Uterus (tissue), 4 donors: ENCODE measurements at places on chromosomes 5 and 9. TPM values are rescaled to one million over a fixed set of nuclear protein-coding genes. Genes with fewer than 3 reads are reported as not detected.
A peak's percentile ranks its signal among the peaks of the same experiment; 100 is the strongest.

Gene NMUR2
- total RNA-seq, result not detected

DNA sequence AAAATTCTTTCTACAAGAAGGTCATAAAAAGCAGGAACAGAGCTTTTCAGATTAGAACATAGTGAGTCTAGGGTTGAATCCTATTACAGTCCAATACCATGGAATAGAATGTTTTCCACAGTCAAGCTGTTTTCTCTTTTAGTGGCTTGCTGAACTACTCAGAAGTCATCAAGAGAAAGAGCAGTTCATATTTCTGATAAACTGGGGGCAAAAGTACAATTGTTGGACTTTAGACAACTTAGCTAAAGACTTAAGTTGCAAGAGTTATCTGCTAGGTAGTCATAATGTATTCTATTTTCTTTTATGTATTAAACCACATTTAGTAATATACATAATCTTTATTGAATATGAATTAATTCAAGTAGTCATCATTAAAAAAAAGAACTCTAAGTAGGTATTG, 233.1 kb upstream of the GRIA1 start:
- H3K36me3 ChIP-seq, result no peaks in the 10 kb centered on the region
- no peak overlapping the region for H3K4me3 ChIP-seq
- H3K27ac ChIP-seq, result no peak overlapping the region
- H3K27me3 ChIP-seq, result no peaks in the 10 kb centered on the region

GRCh38 chr5:126852091-126852571, 75.2 kb downstream of the LMNB1 start:
- H3K36me3 ChIP-seq, result no peaks in the 10 kb centered on the region
- H3K4me1 ChIP-seq, result peaks cover 4% of the 10 kb centered on the region
- H3K27ac ChIP-seq, result peak overlapping the region; percentile 25
- no peaks in the 10 kb centered on the region for H3K27me3 ChIP-seq
- DNase-seq, result no peak
- no peak overlapping the region for H3K4me3 ChIP-seq

GRCh38 chr5:150660108-150660831, 781 bp upstream of the MYOZ3 start:
- H3K27me3 ChIP-seq, result no peaks in the 10 kb centered on the region
- DNase-seq, result no peak
- no peak overlapping the region for H3K4me3 ChIP-seq
- no peaks in the 10 kb centered on the region for H3K36me3 ChIP-seq

DNA sequence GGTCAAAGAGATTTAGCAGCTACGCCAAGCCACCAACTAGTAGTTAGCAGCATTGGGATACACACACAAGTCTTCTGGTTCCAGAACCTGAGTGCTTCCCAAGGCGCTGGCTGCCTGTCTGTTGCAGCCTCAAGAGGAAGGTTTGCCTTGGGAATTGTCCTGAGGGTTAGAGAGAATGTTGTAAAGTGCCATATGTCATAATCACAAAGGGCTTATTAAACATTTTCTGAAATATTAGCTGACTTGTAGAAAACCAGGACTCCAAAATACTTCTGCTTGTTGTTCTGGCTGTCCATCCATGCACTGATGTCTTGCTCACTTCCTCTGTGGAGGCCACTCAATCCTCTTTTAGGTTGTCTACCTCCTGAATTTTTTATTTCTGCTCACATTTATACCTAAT, 46.3 kb downstream of the SLC36A1 start:
- H3K4me3 ChIP-seq, result no peak overlapping the region
- no peak for DNase-seq
- no peak overlapping the region for H3K27ac ChIP-seq
- H3K4me1 ChIP-seq, result no peaks in the 10 kb centered on the region

DNA sequence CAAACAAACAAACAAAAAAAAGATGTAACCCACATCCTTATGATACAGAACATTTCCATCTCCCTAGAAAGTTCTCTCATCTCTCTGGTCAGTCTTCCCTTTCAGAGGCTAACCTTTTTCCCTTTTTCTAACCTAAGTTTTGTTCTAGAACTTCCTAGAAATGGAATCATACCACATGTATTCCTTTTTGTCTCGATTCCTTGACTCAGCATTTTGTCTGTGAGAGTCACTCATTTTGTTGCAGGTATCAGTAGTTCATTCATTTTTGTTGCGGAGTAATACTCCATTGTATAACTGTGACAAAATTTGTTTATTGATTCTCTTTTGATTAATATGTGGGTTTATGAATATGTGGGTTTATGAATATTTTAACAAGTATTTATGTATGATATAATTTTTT, 400.0 kb upstream of the PDE4D start:
- no peak overlapping the region for H3K4me3 ChIP-seq
- no peaks in the 10 kb centered on the region for H3K4me1 ChIP-seq
- H3K27me3 ChIP-seq, result no peaks in the 10 kb centered on the region
- no peak overlapping the region for H3K27ac ChIP-seq

GRCh38 chr5:41009232-41009631, 61.9 kb downstream of the MROH2B start:
- no peak overlapping the region for H3K4me3 ChIP-seq
- H3K36me3 ChIP-seq, result no peaks in the 10 kb centered on the region
- no peaks in the 10 kb centered on the region for H3K4me1 ChIP-seq
- DNase-seq, result no peak
- no peaks in the 10 kb centered on the region for H3K27me3 ChIP-seq

- H3K36me3 ChIP-seq, result no peaks in the 10 kb centered on the region
- peak; percentile 62 for DNase-seq
- no peak overlapping the region for H3K4me3 ChIP-seq
- no peak overlapping the region for H3K27ac ChIP-seq
Measured at GRCh38 chr9:133782157-133783130, 44.3 kb upstream of the SARDH start.

- no peak overlapping the region for H3K27ac ChIP-seq
- DNase-seq, result no peak
- no peaks in the 10 kb centered on the region for H3K36me3 ChIP-seq
Measured at GRCh38 chr5:82327941-82328340, 49.8 kb upstream of the RPS23 start.

DNA sequence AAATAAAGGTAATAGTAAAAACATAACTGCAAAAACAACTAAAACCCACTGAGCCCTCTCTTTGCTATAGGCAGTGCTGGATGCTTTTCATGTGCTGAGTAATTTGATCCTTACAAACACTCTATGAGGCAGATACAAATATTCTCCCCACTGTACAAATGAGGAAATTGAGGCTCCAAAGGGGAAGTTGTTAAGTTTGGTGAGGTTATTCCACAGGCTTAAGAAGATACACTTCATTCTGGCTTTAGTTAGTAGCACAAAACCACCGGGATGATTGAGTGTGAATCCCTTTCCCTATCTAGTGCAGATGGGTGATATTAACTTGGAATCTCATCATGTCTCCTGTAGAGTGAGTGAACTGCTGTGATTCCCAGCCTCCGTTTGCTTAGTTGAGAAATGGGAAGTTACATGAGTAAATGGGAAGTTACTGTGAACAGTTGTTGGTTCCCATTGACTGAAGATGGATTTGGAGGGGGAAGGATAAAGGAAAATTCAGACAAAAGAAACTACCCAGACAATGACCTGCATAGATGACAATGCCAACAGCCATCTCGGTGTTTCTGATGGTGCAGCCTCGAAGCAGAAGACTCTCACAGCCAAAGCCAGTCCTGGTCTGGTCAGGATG, 208.3 kb downstream of the ATP10B start:
- H3K27ac ChIP-seq, result no peak overlapping the region
- no peaks in the 10 kb centered on the region for H3K27me3 ChIP-seq
- no peak overlapping the region for H3K4me3 ChIP-seq
- H3K4me1 ChIP-seq, result no peaks in the 10 kb centered on the region

DNA sequence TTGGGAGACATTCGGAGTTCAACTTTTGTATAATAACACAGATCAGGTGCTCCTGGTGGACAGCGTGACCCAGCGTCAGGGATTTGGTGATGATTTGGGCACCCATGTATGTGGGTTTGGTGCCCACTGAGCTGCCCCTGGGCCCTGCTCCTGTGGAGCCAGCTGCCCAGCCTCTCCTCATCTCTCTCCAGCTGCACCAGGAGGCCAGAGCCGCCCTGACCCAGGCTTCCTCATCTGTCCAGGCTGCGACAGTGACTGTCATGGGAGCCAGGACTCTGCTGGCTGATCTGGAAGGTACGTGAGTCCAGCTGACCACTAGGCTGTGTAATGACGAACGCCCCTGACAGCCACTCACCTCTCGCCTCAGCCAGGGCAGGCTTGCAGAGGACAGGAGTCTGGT, 14.5 kb upstream of the AIF1L start:
- H3K27ac ChIP-seq, result no peak overlapping the region
- H3K4me1 ChIP-seq, result no peaks in the 10 kb centered on the region
- H3K27me3 ChIP-seq, result no peaks in the 10 kb centered on the region
- no peak overlapping the region for H3K4me3 ChIP-seq
- no peaks in the 10 kb centered on the region for H3K36me3 ChIP-seq
- DNase-seq, result no peak

DNA sequence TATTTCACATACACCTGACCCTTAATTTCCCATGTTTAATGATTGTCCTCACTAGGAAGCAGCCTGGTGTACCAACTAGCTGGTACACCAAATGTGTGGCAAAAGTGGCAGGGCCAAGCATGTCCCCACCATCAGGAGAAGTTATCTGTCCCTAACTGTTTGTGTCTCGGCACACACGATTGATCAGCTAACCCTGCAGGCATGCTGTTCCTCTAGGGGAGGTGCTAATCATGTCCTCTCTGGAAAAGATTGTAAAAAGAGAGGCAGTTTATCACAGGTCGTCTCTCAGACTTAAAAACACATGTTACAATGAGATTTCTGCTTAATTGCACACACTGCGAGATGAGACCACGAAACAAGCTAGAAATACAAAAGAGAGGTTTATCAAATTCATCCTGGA, 342.7 kb downstream of the DIRAS2 start:
- H3K4me1 ChIP-seq, result no peaks in the 10 kb centered on the region
- no peaks in the 10 kb centered on the region for H3K27me3 ChIP-seq
- H3K4me3 ChIP-seq, result no peak overlapping the region
